GM12892 (cell line): ENCODE measurements at places on chromosomes 6 and 20.

DNA sequence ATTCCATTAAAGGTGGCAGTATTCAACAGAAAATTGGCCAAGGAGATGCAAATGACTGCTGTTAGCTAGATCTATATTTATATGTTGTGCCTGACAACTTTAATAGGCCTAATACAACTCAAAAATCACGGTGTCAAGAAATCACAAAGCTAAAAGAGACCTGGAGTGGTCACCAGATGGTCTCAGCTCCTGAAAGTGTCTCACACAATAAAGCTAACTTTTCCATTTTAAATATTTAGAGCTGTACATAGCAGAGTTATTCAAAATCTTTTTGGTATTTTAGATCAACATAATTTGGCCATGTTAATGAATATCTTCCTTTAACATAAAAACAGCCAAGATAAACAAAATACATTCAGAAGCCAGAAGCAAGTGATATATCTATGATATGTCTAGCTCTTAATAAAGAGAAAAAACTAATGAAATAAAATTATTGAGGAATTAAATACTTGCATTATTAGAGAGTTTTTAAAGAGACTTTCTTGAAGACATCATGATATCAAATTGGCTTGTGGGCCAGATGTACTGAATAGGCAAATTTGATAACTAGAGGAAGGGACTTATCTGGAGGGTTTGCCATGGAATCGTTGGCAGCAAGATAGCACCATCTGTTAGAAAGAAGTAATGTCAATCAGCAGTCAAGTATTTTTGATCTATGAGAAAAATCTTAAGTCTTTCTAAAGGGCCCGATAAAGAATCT is 84.9 kb upstream of the SCAF8 start:
- no peak for DNase-seq

GRCh38 chr6:112296122-112296521 is 41.8 kb upstream of the LAMA4 start:
- DNase-seq, result no peak

DNA sequence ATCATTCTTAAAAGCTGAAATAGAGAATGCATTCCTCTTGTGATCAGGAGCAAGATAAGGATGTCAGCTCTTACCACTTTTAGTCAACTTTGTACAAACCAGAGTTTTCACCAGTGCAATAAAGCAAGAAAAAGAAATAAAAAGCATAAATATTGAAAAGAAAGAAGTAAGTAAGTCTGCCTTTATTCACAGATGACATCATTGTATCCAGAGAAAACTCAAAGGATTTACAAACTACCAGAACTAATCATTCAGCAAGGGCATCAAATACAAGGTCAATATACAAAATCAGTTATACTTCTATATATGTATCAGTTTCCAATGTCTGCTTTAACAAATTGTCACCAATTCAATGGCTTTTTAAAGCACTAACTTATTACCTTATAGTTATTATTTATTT is 13.4 kb downstream of the TTLL9 start:
- DNase-seq, result no peak

- no peak for DNase-seq
Observed at GRCh38 chr6:7550433-7550801, 8.9 kb downstream of the DSP start.

DNA sequence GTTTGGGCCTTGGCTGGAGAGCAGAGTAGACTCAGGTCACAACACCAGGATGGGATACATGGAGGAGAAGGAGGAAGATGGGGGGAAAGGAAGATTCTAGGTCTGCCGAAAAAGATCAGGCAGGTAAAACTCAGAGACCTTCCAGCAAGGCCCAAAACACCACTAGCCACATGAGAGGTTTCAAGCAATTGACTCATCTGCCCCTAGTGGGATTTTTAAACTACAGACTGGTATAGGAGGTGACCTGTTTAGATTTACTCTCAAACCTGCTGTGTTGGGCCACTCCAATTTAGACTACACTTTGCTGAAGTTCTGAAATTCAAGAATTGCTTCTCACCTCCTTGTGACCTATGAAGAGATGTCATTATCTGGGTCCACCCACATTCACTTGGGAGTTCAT is 236.9 kb upstream of the SASH1 start:
- no peak for DNase-seq

GRCh38 chr20:38373231-38373867 is 27.1 kb downstream of the LBP start:
- no peak for DNase-seq

DNA sequence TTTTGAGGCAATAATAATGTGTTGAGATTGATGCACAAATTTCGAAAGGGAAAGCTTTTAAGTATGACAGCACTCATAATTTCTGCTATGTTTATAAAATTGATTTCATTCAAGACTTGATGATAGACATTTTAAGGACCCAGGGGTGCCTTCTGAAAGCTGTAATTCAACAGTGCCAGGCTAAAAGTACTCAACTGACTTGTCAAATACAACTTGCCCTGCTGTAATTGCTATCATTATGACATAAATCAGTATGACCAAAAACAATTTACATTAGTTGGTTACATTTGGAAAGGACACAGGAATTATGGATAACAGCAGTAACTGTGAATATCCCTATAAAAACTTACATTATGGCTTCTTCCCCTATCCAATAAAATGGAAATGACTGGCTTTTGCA is 178.9 kb downstream of the MMUT start:
- no peak for DNase-seq

- no peak for DNase-seq
Observed at GRCh38 chr6:108118359-108118724, 43.8 kb upstream of the OSTM1 start.

GRCh38 chr6:169826697-169827096 is 75.3 kb downstream of the ERMARD start:
- no peak for DNase-seq

DNA sequence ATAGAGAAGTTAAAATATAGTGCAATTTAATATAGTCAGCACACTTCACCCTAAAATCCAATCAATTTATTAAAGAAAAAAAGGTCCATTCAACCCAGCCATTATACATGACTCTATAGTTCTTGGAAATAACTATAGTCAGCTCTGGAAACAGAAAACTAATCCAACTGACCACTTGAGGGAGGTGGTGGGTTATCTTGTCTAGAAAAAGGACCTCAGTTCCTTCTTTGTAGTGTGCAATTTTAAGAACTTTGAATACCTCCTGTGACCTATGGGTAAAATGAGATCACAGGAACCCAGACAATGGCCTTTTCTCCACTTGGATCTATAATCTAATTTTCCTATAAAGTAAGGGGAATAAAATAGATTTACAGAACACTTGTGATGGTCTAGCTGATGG is 163.6 kb upstream of the CENPW start:
- no peak for DNase-seq

GRCh38 chr6:44222486-44223318 is 693 bp upstream of the SLC29A1 start:
- DNase-seq, result no peak

DNA sequence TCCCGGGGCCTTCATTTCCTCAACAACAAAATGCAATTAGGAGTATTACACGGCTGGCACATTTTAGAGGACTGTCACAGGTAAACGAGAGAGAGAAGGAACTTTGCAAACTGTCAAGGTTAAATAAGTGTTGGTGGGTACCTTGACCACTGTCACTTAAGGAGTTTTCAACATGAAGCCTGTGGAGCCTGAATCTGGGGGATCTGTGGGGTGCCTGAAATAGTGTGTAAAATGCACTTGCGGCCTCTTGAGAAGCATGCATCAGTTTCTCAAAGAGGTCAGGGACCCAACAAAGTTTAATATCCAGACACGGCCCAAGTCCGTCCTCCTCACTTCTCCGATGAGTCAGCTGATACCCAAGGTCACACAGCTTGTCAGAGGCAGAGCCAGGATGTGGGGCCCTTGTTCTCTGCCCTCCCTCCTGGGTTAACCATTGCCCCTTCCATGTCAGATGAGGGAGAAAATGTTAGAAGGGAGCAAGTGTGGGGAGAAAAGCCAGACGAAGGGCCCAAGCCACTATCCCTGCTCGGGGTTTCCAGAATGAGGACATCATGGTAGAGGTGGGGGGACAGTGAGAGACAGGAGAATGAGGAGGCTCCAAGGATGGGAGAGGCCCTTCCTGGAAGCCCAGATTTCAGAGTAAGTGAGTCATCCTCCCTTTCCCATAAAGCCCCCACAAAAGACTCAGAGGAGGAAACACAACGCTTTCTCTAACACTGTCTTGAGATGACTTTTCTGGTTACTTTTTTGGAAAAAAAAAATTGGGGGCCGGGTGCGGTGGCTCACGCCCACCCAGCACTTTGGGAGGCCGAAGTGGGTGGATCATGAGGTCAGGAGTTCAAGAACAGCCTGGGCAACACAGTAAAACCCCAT is 42.2 kb downstream of the C6orf132 start:
- DNase-seq, result no peak

- DNase-seq, result no peak
Observed at GRCh38 chr20:41668057-41668749, 50.0 kb upstream of the CHD6 start.
